ENCODE measurements at places on chromosomes 3 and 15.
A peak's percentile ranks its signal among the peaks of the same experiment; 100 is the strongest.

DNA sequence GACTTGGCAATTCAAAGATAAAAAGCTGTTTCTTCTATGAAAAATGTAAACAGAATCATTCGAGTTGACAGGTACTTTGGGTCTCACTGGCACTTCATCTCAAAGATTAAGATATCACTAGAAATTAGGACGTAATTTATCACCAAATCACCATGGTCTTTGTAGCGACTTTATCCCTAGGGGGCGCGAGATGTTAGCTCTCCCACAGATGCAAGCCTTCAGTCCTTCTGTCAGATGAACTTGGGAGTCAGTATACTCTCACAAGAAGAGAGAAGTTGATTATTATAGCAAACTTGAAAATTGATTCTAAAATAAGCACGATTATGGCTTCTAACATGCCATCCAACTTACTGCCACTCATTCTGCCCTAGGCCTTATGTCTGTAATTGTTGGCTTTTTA, 150.3 kb downstream of the ALCAM start:
- DNase-seq = no peak

DNA sequence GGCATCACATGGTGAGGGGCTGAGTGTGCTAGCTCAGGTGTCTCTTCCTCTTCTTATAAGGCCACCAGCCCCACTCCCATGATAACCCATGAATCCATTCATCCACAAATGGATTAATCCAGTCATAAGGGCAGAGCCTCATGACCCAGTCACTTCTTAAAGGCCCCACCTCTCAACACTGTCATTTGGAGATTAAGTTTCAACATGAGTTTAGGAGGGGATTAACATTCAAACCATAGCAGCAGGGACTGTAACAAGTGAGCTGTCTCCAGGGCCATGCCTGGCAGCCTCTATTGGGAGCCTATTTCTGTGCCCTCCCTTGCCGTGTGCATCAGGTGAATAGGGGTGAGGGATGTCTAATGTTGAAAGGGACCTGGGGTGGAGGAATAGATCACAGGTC, 77.5 kb downstream of the CHRD start:
- DNase-seq = no peak

- DNase-seq = peak; percentile 39
These were observed 36.7 kb downstream of the HMG20A start for GRCh38 chr15:77457191-77457904.

GRCh38 chr3:154227531-154227930, 96.8 kb downstream of the DHX36 start:
- DNase-seq = no peak

DNA sequence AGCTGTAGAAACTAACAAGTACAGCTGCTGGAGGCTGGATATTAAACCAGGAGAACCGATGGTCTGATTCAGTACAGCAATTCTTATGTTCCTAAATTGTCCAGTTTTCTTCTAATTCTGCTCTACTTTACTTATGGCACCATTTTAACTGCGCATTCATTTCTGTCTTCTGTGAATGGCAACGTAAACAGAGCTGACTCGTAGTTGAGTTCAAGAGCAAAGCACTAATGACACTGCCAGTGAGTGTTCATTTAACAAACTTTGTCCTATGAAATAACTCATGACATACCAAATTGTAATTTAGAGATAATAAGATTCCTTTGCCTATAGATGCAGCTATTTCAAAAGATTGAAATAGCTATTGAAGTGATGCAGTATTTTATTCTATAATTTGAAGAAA, 48.7 kb downstream of the BCHE start:
- no peak for DNase-seq

DNA sequence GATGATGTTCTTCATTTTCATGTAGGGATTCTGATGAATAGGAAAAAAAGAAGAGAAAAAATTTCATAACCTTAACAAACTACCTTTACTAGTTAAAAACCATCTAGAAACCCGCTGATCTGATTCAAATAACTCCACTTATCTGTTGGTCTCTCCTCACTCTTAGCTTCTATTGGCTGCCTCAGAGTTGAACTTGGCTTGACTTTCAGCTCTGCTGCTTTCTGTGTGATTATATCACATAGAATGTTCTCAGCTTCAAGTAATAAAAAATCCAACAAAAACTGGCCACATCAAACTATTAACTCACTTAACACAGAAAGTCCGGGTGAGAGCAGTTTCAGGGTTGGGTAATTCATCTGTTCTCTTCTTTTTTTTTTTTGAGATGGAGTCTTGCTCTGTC, 126.8 kb upstream of the RASGRP1 start:
- DNase-seq = peak; percentile 53

- no peak for DNase-seq
These were observed 689.0 kb downstream of the NTRK3 start for GRCh38 chr15:87567406-87568030.

GRCh38 chr3:191239407-191240031, 40.5 kb downstream of the OSTN start:
- DNase-seq = no peak

DNA sequence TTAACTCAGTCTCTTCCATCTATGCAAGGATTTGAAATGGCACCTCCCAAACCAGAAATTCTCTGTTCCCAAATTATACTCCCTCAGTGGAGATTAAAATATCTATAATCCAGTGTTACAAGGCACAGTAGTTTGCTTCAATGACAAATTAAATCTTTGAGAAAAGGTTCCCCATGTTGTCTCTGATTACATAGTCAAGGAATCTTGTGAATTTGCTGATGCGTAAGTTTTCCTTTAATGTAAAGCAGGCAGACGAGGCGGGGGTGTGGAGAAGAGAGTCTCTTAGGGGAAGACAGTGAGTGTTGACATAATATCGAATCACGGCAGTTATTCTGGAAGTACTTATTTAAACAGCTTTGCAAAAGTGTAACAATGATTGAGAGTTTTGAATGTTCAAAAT, 236.4 kb upstream of the RARB start:
- no peak for DNase-seq

DNA sequence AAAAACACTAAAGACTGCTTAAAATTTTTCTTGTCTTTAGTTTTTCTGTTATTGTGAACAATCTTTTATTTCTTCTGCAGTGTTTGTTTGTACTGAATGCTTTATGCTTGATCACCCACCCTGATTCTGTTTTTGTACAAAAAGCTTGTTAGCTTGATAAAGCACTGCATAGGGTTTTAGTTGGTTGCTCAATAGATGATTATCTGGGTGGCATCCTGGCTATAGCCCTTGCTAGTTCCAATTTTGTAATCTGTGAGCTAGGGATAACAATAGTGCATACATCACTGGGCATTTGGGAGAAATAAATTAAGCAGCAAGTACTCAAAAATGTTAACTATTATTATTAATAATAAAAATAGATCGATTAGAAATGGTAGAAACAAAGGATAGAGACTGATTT, 102.3 kb downstream of the ZPLD1 start:
- no peak for DNase-seq

- DNase-seq = no peak
These were observed 72.3 kb downstream of the PIAS1 start for GRCh38 chr15:68126396-68126795.

- no peak for DNase-seq
These were observed 103.1 kb downstream of the LRRK1 start for GRCh38 chr15:101022306-101022705.

DNA sequence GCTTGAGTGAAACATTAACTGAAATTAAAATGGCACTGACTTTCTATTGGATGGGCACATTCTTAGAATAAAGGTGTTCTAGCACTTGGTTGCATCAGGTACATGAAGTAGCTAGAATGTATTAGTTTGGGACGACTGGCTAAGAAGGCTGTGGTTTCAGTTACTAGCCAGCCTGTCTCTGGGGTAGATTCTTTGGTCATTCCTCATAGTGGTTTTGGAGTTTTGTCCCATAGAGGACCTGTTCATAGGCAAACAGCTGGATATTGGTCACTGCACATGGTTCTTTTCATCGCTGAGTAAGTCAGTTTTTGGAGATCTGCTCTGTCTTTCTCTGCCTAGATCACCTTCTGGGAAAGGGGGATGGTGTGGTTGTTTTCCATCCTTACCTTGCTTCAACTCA, 55.3 kb downstream of the ADAMTSL3 start:
- no peak for DNase-seq

DNA sequence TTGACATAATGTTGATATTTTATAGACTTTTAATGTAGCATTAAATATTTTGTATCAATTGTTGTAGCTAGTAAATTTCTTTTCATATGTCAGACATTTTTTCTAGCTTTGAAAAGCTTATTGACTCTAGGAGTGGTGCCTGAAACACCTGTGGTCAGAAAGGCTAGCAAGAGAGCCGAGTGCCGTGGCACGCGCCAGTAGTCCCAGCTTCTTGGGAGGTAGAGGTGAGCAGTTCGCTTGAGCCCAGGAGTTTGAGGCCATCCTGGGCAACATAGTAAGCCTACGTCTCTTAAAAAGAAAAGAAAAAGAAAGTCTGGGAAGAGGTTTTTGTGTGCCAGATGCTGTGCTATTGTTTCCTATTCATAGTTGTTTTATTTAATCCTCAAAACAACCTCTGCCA, 198.2 kb downstream of the FEZF2 start:
- no peak for DNase-seq
